ENCODE measurements at places on chromosomes 11 and 22. TPM values are rescaled to one million over a fixed set of nuclear protein-coding genes. Genes with fewer than 3 reads are reported as not detected.

GRCh38 chr22:20952544-20953341 is 14.3 kb upstream of the AIFM3 start:
- peak; percentile 89 for DNase-seq

DNA sequence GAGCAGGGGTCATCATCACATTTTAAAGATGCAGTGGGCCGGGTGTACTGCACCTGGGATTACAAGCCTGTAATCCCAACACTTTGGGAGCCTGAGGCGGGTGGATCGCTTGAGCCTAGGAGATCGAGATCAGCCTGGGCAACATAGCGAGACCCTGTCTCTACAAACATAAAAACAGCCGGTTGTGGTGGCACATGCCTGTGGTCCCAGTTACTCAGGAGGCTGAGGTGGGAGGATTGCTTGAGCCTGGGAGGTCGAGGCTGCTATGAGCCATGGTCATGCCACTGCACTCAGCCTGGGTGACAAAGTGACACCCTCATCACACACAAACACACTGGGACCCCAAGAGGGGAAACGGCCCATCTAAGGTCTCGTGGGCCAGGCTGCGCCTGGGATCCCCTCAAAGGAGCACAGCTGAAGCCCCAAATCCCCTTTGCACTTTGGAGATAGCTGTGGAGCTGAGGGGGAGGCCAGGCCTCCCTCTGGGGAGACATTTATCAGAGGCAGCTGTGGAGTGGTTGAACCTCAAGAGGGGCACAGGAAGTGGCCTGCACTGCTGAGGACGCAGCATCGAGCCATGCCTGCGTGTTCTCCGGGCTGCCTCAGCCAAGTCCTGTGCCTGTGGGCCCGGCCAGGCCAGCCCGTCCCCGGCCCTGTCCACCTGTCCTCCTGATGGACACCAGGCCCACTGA is 27.5 kb downstream of the OSBPL5 start:
- DNase-seq, result no peak

DNA sequence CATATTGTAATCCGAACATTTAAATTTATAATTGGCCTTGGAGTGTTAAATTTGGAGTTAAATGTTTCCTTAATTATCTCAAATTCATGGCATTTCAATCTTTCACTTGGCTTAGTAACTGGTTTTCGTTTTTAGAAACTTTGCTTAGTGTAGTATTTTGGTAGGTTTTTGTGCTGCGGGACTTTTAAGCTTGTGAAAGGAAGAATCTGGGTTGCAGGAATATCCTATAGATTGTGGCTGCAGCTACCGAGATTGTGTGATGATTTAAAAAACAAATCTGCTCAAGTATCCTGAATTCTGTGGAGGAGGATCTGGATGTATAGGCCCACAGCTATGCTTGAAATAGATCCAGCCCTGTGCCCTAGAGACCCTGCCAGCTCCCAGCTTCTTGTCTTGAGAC is 27.1 kb downstream of the OSBP2 start:
- no peak for DNase-seq

GRCh38 chr11:16313846-16314245 is 42.5 kb downstream of the SOX6 start:
- no peak for DNase-seq

OR52E8 gene
- total RNA-seq, result not detected

APOBEC3F gene
- total RNA-seq, result 7.0 TPM

ZNF280A gene
- total RNA-seq, result not detected

DNA sequence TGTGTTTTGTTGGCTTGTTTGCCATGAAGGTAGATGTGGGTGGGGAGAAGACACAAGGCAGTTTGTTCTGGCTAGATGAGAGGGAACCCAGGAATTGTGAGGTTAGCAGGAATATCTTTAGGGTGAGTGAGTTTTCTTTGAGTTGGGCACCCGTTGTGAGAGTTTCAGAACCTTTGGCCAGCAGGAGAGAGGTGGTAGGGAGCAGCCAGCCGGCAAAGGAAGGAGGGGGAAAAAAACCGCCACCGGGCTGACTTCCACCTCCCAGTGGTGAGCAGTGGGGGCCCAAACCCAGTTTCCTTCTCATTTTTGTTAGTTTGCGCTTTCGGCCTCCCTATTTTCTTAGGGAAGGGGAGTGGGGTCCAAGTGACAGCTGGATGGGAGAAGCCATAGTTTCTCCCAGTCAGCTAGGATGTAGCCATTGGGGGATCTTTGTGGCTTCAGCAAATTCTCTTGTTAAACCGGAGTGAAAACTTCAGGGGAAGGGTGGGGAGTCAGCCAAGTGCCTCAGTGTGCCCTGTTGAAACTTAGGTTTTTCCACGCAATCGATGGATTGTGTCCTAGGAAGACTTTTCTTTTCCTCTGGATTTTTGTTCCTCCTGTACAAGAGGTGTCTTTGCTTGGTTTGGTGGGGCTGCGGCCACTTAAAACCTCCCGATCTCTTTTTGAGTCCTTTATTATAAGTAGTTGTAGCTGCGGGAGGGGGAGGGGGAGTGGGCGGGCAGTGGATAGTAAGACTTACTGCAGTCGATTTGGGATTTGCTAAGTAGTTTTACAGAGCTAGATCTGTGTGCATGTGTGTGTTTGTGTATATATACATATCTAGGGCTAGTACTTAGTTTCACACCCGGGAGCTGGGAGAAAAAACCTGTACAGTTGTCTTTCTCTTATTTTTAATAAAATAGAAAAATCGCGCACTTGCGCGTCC is 1.1 kb upstream of the GCAT start:
- peak; percentile 68 for DNase-seq

- peak; percentile 36 for DNase-seq
Measured at GRCh38 chr22:38572065-38572464, 2.1 kb upstream of the DMC1 start.

GRCh38 chr11:1447845-1448825 is 38.4 kb downstream of the MOB2 start:
- no peak for DNase-seq

MS4A3 gene
- total RNA-seq, result not detected

DNA sequence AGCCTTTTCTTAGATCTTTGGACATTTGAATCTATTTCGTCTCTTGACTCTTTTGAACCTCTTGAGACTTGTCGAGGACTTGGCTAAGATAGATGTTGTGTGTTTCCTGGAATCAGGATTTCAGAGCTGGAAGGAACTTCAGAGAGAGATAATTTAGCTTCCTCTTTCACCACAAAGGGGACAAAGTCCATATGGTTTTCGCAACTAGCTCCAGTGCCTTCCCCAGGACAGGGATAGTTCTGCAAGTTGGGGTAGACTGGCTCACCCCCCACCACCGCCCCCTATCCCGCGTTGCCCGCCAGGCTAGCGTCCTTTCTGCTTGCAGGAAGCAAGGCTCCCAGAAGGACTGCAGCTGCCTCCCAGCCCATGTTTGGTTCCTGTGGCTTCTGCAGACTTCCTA is 75.7 kb upstream of the MYO18B start:
- DNase-seq, result peak; percentile 48

GRCh38 chr11:71130106-71130505 is 122.3 kb downstream of the SHANK2 start:
- no peak for DNase-seq

DNA sequence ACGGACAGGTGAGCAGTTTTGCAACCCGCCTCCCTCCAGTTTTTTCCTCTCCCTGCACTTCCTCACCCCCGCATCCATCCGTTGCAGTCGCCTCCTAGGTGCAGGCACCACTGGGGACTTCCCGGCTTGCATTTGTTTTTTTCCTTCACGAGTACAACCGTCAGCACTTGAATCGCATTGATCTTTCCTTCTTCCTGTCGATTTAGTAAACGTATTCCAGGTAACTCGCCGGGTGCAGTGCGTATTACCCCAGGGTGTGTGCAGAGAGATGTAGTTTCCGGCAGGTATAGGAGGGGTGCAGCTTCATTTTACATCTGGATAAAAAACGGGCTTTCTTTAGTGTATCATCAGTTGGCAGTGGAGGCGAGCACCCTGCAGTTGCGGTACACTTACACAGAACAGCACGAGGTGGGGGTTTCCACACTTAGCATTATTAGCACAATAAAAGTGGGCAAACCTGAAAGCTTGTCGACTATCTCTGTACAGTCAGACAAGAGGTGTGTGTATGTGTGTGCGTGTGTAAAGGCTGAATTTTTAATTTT is at the start of gene SORL1-AS1:
Gene SORL1-AS1, minus strand, starts transcription at position 359 of the 542 bp plus-strand sequence.
- DNase-seq, result peak; percentile 56

DNA sequence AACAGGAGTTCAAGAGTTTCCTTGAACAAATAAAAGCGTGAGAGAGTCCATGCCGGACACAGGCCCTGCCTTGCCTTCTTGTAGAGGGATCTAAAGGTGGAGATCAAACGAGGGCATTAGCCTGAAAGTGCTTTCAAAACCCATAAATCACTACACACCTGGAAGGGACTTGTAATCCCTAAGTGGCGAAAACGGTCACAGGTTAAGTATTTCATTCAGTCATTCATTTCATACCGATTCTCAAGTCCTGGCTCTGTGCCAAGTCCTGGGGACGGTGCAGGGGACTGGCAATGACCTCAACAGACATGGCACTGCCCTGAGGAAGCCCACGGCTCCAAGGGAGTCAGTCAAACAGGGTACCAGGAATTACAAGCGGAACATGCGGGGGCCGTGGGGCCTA is 26.6 kb downstream of the ELFN2 start:
- no peak for DNase-seq

Data from colonic mucosa (tissue), 4 donors.